Kidney glomerular epithelial cell (primary cell): ENCODE measurements at places on chromosomes 1 and 21.
A peak's percentile ranks its signal among the peaks of the same experiment; 100 is the strongest.

- no peak for DNase-seq
These were observed 2.8 kb downstream of the KPRP start for GRCh38 chr1:152760551-152761190.

- no peak for DNase-seq
These were observed 323.3 kb downstream of the AJAP1 start for GRCh38 chr1:4977701-4978100.

DNA sequence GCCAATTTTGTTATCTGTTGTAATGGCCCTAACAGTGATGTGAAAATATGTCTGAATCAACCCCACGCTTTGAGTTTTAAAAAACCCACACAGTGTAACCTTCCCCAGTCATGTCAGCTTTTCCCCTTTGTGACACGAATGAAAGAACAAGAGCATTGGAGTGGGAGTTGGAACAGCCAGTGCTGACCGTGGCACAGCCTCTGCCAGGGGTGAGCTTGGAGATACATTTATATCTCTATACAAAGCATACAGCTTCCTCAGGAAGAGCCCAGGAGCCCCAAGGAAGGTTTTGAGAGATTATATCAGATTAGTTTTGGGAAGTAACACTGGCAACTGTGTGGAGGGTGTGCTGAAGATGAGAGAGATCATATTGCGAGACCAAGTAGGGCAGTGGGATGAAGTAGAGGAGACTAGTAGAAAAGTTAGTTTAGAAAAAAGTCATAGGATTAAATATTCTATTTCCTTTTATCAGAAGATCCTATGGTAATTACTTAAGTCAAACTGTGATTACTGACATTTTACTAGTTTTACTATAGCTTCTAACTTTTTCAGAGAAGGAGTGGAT lies 15.9 kb downstream of the LRRC8B start:
- no peak for DNase-seq

DNA sequence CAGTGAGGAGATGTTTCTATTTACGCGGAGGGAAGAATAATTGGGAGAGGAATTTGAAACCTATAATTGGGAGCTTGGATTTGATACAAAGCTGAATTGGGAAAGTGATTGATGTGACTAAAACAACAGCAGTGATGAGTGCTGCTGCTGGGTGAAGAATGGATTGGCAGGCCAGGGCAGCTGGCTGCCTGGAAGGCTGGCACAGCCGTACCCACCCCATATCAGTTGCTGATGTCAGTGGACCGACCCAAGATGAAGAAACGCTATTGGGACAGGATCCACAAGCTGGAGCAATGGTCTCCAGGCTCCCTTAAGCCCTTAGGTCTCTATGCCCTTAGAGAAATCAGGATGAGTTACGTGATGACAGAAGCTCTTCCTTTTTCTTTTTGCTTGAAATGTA lies 47.4 kb downstream of the GRIK1 start:
- no peak for DNase-seq

- no peak for DNase-seq
These were observed 41.5 kb downstream of the ZYG11B start for GRCh38 chr1:52767596-52768280.

GRCh38 chr1:43919906-43920305 lies 13.7 kb upstream of the ARTN start:
- DNase-seq = no peak

GRCh38 chr21:36489776-36490165 lies 9.8 kb upstream of the CLDN14 start:
- DNase-seq = no peak

DNA sequence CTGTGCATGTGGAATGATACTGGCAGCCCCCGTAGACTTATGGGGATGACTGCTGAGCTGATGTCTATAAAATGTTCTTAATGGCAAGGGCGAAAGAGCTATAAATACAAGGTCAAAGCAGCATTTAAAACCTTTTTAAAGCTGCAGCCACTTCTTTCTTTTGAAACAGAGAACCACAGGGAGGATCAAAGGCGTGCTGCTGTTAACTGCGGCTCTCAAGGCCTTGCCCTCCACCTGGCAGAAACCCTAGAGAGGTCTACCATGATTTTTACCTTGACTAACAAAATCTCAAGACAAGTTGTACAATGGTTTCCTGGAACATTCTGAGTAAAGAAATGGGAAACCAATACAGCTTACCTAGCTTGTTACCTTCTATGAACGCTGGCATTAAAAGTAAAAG lies 89.7 kb downstream of the SLC45A1 start:
- DNase-seq = no peak

DNA sequence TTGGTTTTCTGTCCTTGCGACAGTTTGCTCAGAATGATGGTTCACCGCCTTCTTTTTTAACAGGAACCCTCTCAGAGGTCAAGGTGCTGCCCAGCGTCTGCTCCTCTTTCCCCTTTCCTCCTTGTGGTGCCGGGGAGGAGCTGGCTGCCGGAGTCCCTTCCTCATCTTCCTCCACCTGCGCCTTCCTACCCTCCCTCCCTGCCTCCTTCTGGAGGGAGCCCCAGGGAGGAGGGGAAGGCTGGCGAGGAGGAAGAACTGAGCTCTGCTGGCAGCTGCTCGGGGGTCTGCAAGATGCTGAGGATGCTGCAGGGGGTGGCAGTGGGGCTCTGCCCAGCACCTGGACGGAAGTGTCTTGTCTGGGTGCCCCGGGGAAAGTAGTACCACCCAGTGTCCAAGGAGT lies 31.2 kb downstream of the BACE2 start:
- no peak for DNase-seq

GRCh38 chr1:183654706-183655105 lies 1.6 kb upstream of the APOBEC4 start:
- DNase-seq = peak; percentile 8

DNA sequence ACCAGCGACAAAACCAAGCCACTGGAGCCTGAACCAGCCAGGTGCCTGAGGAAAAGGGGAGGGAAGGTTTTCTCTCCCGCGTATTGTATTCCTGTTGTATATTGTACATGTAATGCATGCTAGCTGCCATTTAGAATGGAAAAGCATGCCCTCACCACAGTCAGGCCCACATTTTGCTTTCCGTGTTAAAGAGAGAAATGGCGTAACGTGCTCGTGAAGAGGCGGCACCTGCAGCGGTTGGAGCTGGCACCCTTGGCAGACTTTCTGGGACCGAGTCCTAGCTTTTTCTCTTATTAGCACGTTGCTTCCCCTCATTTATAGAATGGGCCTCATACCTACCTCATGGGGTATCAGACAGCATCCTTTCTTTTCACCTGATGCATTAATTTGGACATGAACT lies 135.3 kb upstream of the IRF2BP2 start:
- no peak for DNase-seq

GRCh38 chr1:222987674-222988076 lies 155.4 kb downstream of the TLR5 start:
- DNase-seq = no peak

DNA sequence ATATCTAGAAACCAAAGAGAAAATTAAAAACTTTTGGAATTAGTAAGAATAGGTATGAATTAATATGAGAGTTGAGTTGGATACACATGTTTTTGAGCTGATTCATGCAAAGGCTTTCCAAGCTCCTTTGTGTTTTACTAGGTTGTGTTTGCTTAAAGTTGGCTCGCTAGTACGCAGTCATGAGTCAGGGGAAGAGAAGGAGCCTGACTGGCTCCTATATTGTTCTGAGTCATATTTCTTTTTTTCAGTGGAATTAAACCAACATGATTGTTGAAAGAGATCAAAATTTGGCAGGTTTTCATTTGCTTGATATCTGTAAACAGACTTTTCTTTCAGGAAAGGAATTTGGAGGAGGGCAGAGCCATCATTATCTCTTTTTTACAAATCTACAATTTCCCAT lies 66.7 kb downstream of the MAGI3 start:
- peak; percentile 94 for DNase-seq

DNA sequence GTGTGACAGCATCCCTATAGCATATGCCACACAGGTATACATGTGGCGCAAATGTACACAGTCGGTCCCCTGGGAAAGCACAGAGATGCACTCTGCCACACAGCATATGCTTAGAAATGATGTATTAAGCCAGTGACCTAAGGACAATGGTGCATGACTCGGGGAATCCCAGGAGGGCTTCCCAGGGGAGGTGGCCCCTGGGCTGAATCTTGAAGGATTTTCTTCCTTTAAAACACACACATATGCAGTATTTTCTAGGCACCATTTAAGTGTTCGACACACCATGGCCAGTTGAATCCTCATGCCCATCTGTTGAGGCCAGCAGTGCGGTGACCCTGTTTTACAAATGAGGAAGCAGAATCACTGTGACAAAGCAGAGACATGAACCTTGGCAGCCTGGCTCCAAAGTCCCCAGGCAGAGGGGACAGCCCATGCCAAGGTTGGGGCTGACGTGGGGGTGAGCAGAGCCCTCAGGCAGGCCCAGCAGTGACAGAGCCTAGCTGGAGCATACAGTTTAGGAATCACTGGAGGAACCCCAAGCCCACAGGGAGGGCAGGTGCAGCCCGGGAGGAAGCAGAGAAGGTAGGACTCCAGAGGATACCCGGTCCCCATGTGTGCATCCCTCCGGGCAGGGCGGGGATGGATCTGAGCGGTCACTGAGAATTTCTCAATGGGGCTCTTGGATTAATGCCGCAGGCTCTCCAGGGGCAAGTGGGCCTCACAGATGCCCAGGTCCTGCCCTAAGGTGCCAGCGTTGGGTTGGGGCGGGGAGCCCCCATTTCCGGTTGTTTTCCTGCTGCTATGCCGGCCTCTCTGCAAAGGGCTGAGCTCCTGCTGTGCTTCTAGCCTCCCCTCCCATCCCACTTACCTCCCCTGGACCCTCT lies 28.4 kb downstream of the WNT3A start:
- DNase-seq = no peak

DNA sequence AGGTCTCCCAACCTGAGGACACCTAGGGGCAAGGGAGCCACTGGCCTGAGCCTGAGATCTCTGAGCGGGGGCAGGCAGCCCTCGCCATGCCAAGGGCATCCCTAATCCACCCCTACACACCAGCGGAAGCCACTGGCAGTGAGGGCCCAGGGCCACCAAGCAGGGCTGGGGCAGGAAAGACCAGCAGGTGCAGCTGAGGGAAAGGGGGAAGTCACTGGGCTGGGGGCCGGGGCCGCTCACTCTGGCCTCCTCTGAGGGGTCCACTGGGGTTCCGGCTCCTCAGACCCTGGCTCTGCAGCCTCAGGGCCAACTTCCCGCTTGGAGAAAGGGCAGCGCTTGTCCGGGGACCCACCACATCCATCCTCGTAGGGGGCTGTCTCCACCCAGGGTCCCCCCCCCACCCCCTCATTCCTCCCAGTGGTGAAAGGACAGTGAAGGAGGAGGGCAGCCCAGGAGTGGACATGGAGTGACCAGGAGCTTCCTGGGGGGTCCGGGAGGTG lies 42.5 kb upstream of the ACTRT2 start:
- no peak for DNase-seq

GRCh38 chr1:21659924-21660326 lies 9.2 kb downstream of the RAP1GAP start:
- no peak for DNase-seq

GRCh38 chr1:143720087-143721023 lies 251.4 kb downstream of the FAM72C start:
- no peak for DNase-seq

GRCh38 chr1:42739753-42740700 lies at the start of gene CLDN19:
Gene CLDN19, minus strand, starts transcription at chr1:42740236. Its CDS starts 173 bp downstream, at chr1:42740063.
- DNase-seq = no peak

DNA sequence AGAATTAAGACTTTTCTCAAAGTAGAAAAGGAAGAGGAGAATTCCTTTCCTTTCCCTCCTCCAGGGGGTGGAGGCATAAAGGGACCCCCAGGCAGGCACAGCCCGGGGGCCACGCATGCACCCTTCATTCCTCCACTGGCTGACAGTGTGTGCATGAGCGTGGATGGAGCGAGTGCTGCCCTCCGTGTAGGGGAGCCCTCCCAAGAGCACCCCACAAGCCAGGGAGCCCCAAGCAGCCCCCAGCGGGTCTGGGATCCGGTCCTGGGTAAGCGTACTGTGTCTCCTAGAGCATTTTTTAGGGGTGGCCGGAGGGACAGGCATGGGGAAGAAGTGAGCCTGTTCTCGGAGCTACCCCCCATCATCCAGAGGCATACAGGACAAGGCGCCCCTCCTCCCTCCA lies 120.5 kb downstream of the SIK1 start:
- DNase-seq = no peak

GRCh38 chr21:38352536-38353219 lies 95.9 kb downstream of the KCNJ15 start:
- DNase-seq = peak; percentile 81

- DNase-seq = no peak
These were observed 227 bp downstream of the NBL1 start for GRCh38 chr1:19644395-19644680.

DNA sequence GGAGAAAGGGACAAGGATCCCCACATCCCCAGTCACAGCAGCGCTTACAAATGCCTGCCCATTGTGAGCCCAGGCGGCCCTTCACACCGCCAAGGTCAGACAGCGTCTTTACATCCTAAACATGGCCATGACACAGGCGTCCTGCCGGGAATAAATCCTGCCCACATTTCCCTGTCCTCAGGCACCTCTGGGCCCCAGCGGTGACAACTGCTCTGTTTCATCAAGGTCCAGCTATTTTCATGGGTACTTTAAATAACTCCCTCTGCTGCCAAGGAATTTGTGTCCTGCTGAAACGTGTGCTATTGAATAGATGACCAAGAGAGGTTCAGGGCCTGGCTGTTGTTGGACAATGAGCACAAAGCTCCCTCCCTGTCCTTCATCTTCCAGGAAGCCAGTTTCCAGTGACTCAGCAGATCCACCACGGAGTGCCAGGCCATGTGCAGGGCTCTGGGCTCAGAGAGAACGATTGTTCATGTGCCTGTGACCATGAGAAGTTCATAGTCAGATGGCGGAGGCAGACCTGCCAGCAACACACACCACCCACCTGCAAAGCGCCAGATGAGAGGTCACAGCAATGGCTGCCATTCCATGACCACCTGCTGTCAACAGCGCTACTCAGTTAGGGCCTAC lies 195.8 kb downstream of the MATN1 start:
- DNase-seq = no peak

DNA sequence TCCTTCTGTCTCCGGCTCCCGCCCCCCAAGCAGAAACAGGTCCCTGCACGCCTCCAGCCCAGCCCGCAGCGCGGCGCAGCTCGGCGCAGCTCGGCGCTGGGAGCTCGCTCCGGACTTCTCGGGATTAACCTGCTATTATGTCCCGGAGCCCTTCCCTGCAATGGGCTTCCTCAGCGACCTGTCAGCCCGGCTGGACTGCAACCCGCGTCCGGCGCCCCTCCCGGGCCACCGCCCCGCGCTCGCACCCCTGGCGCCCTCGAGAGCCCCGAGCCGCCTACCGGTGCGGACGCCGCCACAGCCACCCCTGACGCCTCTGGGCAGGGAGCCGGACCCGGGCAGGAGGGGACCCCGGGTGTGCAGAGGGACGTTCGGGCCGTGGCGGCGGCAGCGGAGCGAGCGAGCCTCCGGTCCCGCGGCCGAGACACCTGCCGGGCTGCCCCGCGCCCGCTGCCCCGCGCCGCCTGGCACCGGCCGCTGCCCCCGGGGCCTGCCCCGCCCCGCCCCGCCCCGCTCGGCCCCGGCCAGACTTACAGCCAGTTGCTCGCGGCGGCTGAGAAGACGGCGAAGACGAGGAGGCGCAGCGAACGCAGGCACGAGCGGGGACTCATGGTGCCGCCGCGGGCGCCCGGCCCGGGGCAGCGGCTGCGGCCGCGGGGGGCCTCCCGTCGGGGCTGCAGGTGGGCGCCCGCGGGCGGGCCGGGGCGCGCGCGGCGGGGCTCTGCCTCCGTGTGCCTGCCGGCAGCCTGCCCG lies 407 bp downstream of the WNT4 start:
- DNase-seq = no peak

GRCh38 chr1:41837691-41838090 lies 81.0 kb downstream of the HIVEP3 start:
- DNase-seq = no peak

GRCh38 chr1:41006942-41007865 lies 14.3 kb downstream of the SLFNL1 start:
- no peak for DNase-seq
